ENCODE measurements at places on chromosomes 7 and 10. TPM values are rescaled to one million over a fixed set of nuclear protein-coding genes. Genes with fewer than 3 reads are reported as not detected.

CLDN3 gene
- not detected for total RNA-seq

PARD3 gene
- total RNA-seq = 0.63 TPM

POLR2J2 gene
- 19.4 TPM for total RNA-seq

DNA sequence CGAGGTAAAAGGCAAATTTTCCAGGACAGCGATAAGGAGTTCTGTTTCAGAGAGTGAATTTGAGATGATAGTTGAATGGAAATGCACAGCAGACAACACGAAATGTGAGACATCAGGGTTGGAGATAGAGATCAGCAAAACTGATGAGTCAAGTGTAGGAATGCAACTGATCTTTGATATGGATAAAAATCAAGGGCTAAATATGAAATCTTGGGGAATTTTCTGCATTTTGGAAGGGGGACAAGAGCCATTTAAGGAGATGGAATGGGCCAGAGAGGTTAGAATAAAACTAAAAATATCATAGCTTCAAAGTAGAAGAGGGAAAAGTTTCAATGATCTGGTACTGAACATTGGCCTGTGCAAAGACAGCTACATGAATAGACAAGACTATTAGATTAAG is 11.5 kb downstream of the CISD1 start:
- H3K27me3 ChIP-seq = no peaks in the 10 kb centered on the region
- H3K4me3 ChIP-seq = no peak overlapping the region
- H3K4me1 ChIP-seq = peaks cover 32% of the 10 kb centered on the region
- peaks cover 41% of the 10 kb centered on the region for H3K36me3 ChIP-seq

GRCh38 chr10:128539510-128540127 is 413.4 kb upstream of the MKI67 start:
- H3K4me3 ChIP-seq = no peak overlapping the region
- H3K27me3 ChIP-seq = peaks cover 40% of the 10 kb centered on the region
- H3K27ac ChIP-seq = no peak overlapping the region
- H3K4me1 ChIP-seq = no peaks in the 10 kb centered on the region
- no peak for DNase-seq
- no peaks in the 10 kb centered on the region for H3K36me3 ChIP-seq

DNA sequence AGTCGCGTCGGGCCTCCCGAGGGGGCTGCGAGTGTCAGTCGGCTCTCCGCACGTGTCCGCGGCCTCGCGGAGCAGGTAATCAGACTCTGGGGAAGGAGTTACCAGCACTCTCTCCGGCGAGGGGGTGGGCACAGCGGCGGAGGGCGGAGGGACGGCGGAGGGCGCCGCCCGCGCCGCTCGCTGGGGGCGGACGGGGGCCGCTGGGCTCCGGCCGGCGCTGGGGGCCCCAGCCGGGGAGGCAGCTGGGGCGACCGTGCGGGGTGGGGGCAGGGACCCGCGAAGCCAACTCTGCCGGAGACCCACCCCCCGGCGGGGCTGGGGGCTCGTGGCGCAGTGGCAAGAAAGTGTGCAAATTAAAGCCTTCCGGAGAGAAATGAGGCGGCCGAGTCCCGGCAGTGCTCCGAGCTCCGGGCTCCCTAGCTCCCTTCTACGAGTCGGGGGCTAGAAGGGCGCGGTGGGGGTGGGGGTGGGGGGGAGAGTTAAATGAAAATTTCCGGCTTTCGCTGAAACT is at the start of gene CDK6:
CDK6 (minus strand) TSS at position 85 of the 511 bp plus-strand sequence. CDS start 3,250 bp downstream, outside the sequence.
- peaks cover 11% of the 10 kb centered on the region for H3K4me1 ChIP-seq
- H3K27me3 ChIP-seq = peaks cover 26% of the 10 kb centered on the region
- DNase-seq = peak; percentile 80
- H3K4me3 ChIP-seq = peak within 1 kb of the TSS; percentile 88
- H3K27ac ChIP-seq = peak within 1 kb of the TSS; percentile 82

MORN4 gene
- total RNA-seq = 1.1 TPM

- H3K27ac ChIP-seq = no peak overlapping the region
- no peak for DNase-seq
- H3K4me1 ChIP-seq = no peaks in the 10 kb centered on the region
- no peak overlapping the region for H3K4me3 ChIP-seq
These were observed 281.8 kb upstream of the HGF start for GRCh38 chr7:82051601-82052000.

DNA sequence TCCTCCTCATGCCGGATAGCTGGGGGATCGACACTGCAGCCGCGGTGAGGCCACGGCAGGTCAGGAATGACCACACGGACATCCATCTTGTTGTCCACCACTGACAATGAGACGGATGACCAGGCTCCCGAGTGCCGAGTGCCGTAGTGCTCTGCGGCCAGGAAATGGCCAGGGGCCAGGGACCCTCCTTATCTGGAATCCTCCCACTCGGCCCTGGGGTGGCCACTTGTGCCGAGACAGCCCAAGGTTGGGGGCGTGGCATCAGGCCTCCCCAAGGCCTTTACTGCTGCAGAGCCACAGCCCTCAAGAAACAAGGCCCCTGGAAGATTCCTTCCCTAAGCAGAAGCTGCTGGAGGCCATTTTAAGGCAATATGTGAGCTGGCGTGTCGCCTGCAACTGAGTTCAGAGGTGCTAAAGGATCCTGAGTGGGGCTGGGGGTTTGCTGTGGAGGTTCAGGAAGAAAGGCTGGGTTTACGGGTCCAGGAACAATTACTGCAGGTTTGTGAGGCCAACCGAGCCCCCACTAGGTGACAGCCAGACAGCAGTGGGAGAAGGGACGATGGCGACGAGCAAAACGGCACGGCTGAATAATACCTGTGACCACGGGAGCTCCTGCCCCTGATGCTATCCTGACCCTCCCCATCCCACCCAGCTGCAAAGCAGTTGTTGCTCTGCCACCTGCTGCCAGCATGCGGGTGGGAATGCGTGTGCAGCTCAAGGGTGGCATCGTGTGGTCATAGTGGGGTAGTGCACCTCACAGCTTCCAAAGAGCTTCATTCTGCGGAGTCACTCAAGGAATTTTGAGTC is 31.6 kb upstream of the LEP start:
- peak; percentile 74 for DNase-seq
- H3K36me3 ChIP-seq = no peaks in the 10 kb centered on the region
- H3K27ac ChIP-seq = no peak overlapping the region
- H3K27me3 ChIP-seq = peaks cover 14% of the 10 kb centered on the region
- H3K4me3 ChIP-seq = no peak overlapping the region
- no peaks in the 10 kb centered on the region for H3K4me1 ChIP-seq

DNA sequence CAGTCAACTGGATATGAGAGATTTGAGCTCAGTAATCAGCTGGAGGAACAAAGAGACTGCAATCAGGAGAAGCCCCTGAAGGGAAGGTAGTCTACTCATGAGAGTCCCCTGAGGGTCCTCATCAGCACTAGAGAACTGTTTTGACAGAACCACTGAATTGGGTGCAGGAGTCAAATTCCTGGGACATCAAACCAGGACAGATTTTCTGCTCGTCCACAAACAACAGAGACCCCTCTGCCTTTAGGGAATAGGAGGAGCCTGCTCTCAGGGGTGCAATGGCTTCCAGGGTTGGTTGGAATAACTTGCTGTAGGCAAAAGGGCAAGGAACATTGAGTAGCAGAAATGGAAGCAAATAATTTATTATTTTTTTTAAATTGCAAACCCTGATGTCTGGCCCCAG is 21.9 kb upstream of the NEUROD6 start:
- DNase-seq = no peak
- H3K27ac ChIP-seq = no peak overlapping the region
- no peak overlapping the region for H3K4me3 ChIP-seq
- H3K36me3 ChIP-seq = no peaks in the 10 kb centered on the region

DNA sequence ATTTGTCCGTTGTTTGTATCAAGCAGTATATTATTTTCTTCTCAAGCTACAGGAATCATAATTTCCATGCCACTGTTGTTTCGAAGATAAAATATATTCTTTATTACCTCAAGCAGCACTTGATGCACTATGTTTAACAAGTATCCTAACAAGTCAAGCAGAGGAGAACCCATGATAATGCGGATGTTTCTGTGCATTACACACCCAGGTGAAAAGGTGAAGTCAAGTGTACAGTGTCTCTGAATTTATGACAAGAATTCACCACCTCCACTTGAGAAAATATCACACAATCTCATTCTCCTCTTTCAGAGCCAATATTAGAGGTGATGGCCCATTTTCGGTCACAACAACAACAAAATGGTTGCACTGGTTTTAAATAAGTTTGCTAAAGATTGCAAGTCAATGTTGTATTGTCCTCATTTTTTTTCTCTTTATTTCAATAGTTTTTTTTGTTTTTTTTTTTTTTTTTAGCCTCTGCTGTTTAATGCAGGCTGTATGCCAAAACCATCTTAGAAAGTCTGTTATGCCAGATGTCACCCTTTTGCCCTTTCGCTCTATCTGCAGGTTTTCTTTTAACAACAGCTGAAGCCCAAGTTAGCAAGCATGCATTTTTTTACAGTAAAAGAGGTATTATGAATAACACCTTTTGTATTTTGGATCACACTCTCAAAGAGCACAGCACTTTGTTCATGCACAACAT is 568.7 kb upstream of the LRRN3 start:
- no peak overlapping the region for H3K27ac ChIP-seq
- no peaks in the 10 kb centered on the region for H3K4me1 ChIP-seq
- H3K36me3 ChIP-seq = no peaks in the 10 kb centered on the region
- peaks cover 2% of the 10 kb centered on the region for H3K27me3 ChIP-seq

DNA sequence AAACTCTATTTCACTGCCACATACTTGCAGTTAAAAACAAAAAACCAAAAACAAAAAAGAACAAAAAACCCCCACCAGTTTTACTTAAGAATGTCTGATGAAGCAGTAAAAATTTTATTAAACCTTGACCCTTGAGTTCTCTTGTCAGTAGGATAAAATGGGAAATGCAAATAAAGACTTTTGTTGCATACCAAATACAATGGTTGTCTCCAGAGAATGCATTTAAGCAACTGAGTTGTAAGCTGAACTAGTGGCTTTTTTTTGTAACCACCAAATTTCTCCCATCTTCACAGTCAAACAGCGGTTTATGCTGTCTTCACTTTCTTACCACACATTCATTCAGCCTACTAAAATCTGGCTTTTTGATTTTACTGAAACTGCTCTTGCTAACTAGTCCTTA is 3.1 kb downstream of the SYPL1 start:
- no peaks in the 10 kb centered on the region for H3K27me3 ChIP-seq
- H3K27ac ChIP-seq = no peak overlapping the region
- H3K4me3 ChIP-seq = peak overlapping the region; percentile 20
- peaks cover 35% of the 10 kb centered on the region for H3K36me3 ChIP-seq
- DNase-seq = no peak

- no peaks in the 10 kb centered on the region for H3K4me1 ChIP-seq
- DNase-seq = no peak
- H3K27ac ChIP-seq = no peak overlapping the region
- H3K27me3 ChIP-seq = peaks cover 2% of the 10 kb centered on the region
These were observed 290.9 kb downstream of the SDK1 start for GRCh38 chr7:3591944-3592343.

GIMAP4 gene
- 174 TPM for total RNA-seq

DNA sequence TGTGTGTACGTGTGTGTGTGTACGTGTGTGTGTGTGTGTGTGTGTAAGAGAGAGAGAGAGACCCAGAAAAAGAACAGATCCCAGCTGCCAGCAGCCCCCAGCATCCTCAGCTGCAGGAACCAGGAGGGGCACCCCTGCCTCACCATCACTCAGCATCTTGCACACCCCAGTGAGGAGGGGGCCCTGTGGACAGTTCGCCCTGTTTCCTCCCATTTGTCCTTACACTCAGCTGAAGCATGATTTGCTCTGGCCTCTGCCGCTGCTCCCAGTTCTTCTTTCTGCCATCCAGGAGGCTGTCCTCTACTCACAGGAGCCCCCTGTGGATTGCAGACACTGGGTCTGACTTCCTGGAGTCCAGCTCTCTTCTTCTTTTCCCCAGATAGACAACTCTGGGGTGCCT is 9.7 kb downstream of the GPR26 start:
- no peak overlapping the region for H3K27ac ChIP-seq
- no peaks in the 10 kb centered on the region for H3K36me3 ChIP-seq
- H3K4me3 ChIP-seq = no peak overlapping the region
- no peaks in the 10 kb centered on the region for H3K27me3 ChIP-seq
- no peaks in the 10 kb centered on the region for H3K4me1 ChIP-seq

DNA sequence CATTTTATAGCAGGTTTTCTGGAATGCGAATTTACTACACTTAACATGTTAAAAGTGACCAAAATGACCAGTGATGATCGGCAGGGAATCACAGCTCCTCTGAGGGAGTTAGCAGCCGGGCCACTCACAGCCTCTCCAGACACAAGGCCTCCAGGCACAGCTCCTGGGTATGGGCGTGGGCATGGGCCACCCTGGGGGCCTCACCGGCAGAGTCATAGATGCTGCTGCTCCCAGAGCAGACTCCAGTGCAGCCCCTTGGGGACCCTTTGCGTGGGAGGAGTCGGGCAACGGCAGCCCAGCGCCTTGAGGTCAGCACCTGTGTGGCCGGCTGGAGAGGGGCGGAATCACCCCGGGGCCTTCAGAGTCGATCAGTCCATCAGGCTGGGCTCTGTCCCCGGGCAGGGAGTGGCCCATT is 8.6 kb downstream of the KNDC1 start:
- H3K36me3 ChIP-seq = no peaks in the 10 kb centered on the region
- no peak for DNase-seq
- no peak overlapping the region for H3K27ac ChIP-seq
- H3K27me3 ChIP-seq = peaks cover 3% of the 10 kb centered on the region

DNA sequence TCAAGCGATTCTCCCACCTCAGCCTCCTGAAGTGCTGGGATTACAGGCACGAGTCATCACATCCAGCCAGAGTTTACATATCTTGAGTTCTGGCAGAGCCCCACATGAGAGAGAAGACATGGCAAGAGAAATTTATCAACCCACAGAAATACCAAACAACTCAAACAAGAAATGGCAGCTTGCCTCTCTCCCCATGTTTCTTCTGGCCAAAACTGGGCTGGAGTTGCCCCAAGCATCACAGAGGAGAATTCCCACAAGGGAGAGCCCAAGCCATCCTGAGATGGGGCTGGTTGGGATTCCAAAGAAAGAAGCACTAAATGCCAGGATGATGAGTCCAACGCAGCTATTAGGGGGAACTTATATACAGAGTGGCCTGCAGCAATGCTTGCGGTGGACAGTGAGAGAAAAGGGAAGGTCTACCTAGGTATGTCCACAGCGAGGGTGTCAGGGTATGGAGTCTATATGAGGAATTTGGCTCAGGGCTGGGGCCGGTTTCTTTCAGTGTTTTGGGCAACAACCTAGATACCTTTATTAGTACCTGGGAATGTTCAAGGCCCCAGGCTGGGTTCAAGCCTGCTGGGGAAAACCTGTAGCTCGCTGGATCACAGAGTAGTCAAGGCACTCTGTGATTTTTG is 14.5 kb upstream of the PAX4 start:
- H3K27ac ChIP-seq = no peak overlapping the region
- H3K4me3 ChIP-seq = no peak overlapping the region
- H3K27me3 ChIP-seq = peaks cover 15% of the 10 kb centered on the region
- no peaks in the 10 kb centered on the region for H3K36me3 ChIP-seq
- DNase-seq = no peak

Measured in activated CD8-positive, alpha-beta T cell treated with anti-CD3 and anti-CD28 coated beads, Interleukin-2, amount 10 ng/mL, durations not matched to agents 7 days and 5 days (primary cell).